DMS79 (cell line): ENCODE measurements at places on chromosomes 11 and 22.

DNA sequence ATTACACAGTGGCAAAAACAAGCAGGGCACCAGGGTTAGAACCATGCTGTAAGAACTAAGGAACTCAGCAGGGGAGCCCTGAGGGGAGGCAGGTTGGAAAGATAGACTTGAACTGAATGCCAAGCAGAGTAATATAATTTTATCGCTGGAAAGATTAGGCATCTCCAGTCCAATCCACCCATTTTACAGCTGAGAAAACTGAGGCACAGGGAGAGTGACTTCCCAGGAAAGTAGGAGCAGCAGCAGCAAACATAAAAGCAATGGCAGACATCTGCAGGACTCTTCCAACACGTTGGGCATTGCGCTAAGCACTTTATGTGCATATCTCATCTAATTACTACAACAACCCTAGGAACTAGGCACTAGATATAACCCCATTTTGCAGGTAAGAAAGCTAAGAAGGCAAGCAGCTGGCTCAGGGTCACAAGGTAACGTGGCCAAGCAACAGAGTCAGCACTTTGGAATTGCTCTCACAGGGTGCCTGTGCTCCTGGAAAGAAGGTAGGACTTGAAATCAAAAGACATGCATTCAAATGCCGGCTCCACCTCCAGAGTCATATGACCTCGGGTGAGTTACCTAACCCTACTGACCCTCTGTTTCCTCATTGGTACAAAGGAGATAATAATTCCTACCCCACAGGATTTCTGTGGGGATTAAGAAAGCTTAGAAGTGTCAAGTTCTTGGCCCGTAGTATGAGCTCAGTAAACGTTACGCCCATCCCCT lies 215.3 kb downstream of the BARX2 start:
- DNase-seq, result no peak

DNA sequence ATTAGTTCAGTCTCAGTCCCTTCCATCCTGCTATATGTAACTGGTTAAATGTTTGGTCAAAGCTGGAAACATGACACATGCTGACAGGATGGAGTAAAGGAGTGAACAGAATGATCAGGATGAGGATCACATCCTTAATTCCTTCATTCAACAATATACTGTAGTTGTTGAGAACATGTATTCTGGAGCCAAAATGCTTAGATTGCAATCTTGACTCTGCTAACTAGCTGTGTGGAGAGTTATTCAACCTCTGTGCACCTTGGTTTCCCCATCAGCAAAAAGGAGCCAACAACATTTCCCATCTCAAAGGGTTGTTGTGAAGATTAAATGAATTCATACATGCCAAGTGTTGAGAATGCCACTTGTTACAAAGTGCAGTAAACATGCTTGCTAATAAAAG lies 12.8 kb downstream of the ENTHD1 start:
- no peak for DNase-seq

DNA sequence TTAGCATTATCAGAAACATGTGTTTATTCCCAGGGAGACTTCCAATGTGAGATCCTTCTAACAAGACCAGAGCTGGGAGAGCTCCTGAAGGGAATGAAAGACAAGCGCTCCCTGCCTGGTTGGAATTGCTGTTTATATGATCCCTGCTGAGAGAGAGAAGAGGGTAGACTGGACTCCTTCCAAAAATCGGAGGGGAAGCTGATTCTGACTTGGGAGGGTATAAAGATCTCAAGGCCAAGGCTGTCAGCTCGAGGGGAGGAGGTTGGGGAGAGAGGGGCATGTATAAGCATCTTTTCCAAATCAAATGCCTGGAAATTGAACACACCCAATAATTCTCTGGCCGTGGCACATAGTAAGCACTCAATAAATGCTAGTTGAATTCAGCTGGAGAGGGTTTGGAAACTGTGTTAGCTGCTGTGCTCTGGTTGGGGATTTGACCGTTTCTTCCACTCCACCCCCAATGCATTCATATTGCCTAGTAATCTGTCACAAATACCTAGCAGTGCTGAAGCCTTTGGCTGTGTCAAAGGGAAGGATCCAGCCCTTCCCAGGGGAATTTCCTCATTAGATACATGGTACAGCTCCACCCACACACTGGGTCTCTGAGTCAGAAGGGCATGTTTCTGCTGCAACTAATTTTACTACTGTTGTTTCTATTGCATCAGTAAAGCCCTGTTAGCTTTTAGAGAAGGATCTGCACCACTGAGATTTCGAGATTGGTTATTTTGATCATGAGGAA lies 61.5 kb downstream of the CACNG2 start:
- no peak for DNase-seq

- DNase-seq, result no peak
Observed at GRCh38 chr11:43245466-43245865, 66.3 kb upstream of the API5 start.

DNA sequence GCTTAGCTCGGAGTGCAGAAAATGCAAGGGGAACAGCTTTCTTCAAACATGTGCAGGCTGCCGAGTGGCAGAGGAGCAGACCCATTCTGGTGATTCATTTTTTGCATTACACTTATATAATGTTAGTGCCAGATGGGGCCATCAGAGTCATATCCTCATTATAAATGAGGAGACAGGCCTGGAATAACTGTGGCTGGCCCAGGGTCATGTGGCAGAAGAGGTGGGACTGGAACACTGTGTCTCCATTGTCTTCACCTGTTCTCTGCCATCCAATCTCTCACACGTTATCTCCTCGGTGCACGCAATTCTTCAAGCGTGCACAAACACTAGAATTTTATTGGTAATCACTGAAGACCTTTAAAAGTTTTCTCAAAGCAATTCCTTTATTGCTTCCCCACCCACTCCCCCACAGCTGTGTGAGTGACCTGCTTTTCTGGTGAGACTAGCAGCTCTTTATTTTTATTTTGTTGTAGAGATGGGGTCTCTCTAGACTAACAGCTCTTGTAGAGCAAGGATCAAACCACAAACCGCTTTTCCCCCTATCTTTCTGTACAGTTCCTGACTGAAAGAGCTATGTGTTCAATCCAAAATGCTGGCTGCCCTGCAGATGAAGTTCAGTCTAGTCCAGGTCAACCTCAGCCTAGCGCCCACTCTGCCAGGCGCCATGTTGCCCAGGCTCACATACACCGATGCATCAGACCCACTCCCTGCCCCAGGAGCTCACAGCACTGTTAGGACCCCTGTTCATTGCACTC lies 75.3 kb downstream of the ST3GAL4 start:
- DNase-seq, result no peak

GRCh38 chr22:37069319-37069718 lies 17.8 kb downstream of the KCTD17 start:
- DNase-seq, result no peak

DNA sequence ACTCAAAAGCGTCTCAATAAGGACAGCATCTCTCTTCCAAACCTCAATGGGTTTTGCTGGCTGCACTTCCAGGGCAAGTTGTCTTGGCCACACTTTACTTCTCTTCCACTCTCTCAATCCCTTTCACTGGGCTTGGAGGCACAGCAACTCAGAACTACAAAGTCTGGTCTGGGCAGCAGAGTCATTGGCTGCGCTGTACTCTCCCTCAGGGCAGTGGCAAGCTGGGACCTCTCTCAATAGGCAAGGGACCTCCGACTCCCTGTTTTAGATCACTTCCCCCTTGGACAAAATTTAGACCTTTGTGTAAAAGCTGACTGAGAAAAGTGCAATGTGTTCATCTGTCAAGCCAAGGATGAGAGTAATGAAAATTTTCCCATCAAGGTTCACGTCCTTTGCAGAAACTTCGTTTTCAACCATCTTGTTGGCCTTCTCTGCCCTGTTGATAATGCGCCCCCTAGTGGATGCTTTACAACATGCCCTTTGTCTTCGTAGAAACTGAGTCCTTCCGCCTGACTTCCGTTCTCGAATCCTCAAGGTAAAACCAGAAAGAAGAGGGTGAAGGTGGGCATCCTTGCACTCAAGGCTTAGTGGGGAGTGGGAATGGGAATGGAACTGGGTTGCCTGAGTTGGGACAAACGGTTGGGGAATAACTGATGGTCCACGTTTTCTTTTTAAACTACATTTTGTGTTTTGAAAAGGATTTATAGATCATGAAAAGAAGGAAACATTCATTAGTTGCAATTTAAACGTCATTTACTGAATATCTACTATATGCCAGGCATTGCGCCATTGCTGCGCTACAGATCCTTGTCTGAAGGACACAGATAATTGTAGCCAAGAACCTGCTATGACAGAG lies 99.1 kb downstream of the CD44 start:
- DNase-seq, result peak; percentile 7

- no peak for DNase-seq
Observed at GRCh38 chr11:2812371-2812991, 73.1 kb downstream of the CDKN1C start.

GRCh38 chr22:41285441-41285819 lies 557 bp downstream of the RANGAP1 start:
- no peak for DNase-seq

GRCh38 chr11:120985718-120986569 lies 38.0 kb upstream of the TBCEL start:
- DNase-seq, result peak; percentile 62

DNA sequence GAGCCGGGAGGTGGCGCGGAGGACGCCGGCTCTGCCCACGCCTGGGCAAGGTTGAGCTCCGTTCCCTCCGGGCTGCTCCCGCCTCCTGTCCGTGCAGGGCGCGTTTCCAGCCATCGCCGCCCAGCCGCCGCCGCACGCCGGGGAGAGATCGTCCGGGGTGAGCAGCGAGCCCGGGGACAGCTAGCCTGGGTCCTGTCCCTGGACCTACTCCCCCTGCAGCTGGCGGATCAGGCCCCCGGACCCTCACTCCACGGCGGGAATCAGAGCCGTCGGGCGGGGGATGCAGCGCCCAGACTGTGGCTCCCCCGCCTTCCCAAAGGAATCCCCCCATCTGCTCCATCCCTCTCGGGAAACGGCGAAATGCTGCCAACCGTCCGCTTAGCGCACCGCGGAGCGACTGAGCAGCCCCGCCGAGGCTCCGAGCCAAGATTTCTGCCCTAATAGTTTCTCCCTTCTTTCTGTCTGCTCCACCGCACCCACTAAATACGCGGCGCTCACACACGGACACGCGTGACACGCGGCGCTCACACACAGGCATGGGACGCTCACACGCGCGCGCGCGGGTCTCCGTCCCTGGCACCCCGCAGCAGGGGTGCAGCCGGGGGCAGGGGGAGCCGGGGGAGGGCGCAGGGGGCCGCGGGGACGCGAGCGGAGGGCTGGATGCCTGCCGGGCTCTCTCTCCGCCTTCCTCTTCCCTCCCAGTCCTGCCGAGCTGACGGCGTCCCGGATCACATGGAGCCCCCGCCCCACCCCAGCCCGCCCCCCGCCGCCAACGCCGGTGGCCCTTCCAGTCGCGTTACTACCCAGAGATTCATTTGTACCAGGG lies at the start of gene KCNJ5:
Gene KCNJ5, plus strand, starts transcription at position 814 of the 826 bp plus-strand sequence. CDS start 19,918 bp downstream, outside the sequence.
- no peak for DNase-seq

DNA sequence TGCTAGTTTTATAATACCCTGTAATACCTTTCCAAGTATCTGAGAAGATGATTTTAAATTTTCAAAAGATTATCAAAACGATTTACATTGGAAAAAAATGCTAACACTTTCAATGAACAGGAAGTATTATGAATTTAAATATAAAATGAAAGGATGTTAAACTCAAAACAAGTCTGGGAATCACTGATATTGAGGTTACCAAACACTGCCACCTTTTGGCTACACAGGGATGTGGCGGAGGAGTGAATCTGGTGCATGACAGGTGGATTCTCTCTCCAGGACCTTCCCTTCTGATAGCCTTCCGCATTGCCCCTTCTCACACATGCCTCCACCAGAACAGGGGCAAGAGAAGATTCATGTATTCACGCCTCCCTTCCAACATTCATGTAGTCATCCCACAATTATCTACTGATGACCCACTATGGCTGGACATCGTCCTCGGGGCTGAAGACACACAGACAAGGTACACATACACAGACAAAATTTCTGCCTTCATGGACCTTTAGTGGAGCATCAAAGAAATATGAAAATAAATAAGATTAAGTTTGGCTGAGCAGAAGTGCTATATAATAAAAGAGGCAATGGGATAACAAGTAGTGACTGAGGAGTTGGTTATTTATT lies 34.7 kb downstream of the ATG16L2 start:
- DNase-seq, result no peak

- DNase-seq, result no peak
Observed at GRCh38 chr11:8098361-8098760, 17.4 kb downstream of the TUB start.

DNA sequence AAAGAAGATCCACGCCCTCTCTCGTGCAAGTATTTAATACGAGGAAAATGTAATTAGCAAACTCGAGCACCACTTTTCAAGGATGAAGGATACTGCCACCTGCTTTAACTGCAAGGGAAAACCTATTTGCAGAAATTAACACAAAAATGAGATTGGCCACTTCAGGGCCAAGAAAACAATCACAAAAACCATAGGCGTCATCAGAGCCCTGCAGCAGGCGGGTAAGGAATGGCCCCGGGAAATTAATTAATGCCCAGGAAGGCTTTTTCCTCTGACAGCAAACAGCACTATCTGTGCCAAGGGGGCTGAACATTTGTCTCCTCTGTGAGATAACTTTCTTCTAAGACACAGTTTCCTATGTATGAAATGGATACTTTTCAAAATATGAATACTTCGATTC lies 255.7 kb downstream of the CTTN start:
- DNase-seq, result peak; percentile 55

GRCh38 chr11:71329165-71329510 lies 76.8 kb upstream of the SHANK2 start:
- DNase-seq, result no peak

DNA sequence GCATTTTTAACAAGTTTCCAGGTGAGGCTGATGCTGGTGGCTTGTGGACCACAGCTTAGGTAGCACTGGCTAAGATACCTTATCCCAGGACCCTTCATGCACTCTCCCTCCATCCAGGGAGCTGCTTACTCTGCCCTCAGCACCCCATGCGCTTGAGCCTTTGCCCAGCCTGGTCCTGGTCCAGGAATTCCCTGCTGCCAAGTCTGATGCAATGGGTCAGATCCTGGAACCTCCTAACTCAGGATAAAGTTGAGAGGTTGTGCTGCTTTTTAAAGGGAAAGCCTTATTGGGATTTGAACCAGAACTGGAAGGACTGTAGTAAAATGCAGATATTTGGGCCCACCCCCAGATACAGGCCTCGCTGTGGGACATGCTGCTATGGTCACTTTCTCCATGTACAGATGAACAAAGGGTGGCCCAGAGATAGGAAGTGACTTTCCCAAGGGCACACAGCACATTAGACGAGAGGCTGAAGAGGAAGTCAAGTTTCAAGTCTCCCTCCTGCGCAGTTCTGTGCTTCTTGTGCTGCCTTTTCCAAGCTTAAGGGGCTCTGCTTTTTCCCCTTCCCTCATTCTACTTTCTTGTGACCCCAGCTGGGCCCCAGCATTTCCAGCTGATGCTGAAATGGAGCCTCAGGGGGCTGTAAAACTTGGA lies 824 bp upstream of the LGALS12 start:
- DNase-seq, result no peak

GRCh38 chr11:21401496-21401895 lies 732.1 kb downstream of the NELL1 start:
- DNase-seq, result no peak
